ENCODE measurements at places on chromosomes 16 and 17.

GRCh38 chr16:72134507-72134906, 37.4 kb downstream of the PMFBP1 start:
- DNase-seq = no peak

- peak; percentile 80 for DNase-seq
These were observed 28.5 kb upstream of the TRAP1 start for GRCh38 chr16:3745751-3746355.

DNA sequence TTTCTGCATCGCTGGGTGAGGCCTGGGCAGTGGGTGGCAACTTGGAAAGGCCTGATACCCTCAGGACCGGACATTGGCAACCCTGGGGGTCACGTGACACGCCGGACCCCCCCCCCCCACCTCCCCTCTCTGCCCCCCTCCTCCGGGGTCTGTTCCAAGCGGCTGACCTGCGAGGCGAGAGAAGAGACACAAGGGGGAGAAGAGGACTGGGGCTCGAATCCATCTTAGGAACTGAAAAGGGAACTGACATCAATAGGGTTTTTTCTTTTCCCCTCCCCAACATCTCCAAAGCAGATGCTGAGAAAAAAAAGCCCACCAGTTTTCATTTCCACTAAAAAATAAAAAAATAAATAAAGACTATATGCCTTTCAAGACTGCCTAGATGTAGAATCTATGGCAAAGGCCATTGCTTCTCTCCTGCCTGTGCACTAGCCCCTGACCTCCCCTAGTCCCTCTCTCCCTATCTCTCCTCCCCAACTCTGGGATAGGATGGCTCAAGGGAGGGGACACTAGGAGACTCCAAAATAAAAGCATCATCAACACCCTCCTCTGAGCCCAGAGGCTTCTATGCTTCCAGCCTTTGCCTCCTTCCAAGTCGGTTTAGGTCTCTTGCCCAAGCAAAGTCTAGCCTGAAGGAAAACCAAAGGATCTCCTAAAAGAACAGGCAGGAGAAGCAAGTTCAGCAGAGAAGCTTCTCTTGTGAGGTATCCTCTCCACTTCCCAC, 7.7 kb upstream of the HOXB2 start:
- peak; percentile 96 for DNase-seq

GRCh38 chr17:5785867-5786509, 201.7 kb upstream of the NLRP1 start:
- peak; percentile 66 for DNase-seq

DNA sequence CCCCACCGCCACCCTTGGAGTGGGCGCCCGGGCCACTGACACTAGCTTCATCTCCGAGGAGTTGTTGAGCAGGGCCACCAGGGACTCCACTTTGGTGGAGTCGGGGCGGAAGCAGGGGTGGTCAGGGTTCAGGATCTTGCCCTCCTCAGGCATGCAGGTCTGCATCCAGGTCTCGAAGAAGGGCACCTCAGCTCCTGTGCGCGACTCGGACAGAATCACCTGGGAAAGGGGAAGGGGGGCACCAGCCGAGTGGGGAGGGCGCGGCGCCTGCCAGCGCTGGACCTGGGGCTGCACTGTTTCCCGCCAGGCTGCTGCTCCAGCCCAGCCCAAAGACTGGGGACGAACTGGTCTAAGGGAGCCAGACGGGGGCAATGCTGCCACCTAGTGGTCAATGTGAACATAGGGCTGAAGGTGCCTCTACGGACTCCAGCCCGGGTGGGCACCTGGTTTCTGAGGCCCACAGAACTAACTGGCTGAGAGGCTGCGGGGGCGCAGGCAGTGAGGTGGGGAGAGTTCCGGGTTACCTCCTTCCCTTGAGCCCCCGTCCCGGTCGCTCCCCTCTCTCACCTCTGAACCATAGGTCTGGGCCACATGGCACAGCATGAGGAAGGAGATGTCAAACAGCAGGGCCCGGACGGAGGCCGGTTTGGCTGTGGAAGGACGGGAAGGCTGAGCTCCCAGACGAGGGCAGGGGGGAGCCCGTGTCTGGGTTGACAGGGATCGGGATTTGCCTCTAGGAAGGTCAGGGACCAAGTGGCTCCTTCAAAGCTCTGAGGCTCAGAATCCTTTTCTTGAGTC, 11.8 kb downstream of the CSF3 start:
- peak; percentile 81 for DNase-seq

DNA sequence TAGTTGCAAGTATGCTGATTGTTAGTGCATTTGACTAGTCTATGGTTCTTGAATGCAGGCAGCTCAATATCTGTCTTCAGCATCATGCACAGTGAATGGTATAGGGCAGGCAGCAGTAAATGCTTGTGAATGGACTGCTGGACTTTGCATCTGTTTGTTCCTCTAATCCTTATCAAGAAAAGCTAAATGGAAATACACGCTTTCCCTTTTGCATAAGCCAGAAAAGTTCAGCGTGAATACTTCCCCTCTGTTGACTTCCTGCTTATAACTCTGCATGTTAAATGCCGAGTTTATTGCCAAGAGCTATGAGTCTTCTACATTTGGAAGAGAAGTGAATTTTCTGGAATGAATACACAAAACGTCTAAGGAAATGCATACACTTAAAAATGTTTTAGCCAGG, 127.9 kb upstream of the CPHXL start:
- DNase-seq = no peak

GRCh38 chr17:48641541-48642058, 15.4 kb upstream of the HOXB9 start:
- no peak for DNase-seq

DNA sequence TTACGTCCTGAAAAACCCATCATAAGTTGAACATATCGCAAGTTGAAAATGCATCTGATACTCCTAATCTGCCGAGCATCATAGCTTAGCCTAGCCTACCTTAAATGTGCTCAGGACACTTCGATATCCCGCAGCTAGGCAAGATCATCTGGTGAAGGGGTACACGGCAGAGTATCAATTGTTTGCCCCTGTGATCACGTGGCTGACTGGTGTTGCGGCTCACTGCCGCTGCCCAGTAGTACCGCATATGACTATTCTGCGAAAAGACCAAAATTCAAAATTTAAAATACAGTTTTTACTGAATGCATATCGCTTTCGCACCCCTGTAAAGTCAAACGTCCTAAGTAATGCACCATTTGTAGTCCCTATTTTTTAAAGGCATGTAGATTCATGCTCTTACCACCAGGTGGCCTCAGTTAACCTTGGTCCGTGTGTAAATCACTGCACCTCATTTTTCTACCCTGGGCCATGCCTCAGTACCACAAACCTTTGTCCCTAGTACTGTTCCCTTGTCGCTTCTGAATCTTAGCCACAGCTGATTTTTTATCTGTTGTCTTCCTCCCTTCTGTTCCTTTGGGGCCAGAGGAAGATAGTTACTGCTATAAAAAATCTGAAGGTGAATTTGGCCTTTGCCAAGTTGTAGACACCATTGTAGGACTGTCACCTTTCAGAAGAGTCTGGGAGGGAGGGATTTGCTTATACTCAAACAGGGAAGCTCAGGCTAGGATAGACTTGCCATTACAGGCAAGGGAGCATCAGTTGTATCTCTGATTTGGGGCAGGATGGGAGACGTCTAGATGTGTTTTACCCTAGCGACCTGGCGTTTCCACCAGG, 34.4 kb downstream of the WWP2 start:
- DNase-seq = peak; percentile 84

GRCh38 chr17:29084541-29085146, 41.7 kb downstream of the PIPOX start:
- peak; percentile 41 for DNase-seq

- DNase-seq = peak; percentile 1
These were observed 226.5 kb downstream of the PMP22 start for GRCh38 chr17:15038656-15039055.

DNA sequence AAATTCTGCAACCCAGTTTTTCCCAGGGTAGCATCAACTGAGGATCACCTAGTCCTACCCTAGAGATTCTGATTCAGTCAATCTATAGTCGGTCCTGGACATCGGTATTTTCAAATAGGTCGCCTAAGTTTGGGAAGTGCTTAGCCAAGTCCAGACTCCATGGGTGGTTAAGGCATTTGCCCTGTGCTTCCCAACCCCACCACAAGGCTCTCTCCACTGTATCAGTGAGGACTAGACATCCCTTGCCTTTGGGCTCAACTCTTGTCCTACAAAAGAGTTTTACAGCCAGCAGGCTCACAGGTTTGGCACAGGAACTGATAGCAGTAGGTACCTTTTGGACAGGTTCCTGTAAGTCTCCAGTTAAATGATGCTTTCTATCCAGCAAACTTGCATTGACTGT, 13.8 kb downstream of the HYDIN start:
- DNase-seq = no peak

- peak; percentile 82 for DNase-seq
These were observed 62.4 kb downstream of the BAIAP2 start for GRCh38 chr17:81097134-81097942.

- no peak for DNase-seq
These were observed 116.5 kb upstream of the ADAMTS18 start for GRCh38 chr16:77551357-77551756.

- DNase-seq = no peak
These were observed 26.5 kb downstream of the RPH3AL start for GRCh38 chr17:326010-326621.

DNA sequence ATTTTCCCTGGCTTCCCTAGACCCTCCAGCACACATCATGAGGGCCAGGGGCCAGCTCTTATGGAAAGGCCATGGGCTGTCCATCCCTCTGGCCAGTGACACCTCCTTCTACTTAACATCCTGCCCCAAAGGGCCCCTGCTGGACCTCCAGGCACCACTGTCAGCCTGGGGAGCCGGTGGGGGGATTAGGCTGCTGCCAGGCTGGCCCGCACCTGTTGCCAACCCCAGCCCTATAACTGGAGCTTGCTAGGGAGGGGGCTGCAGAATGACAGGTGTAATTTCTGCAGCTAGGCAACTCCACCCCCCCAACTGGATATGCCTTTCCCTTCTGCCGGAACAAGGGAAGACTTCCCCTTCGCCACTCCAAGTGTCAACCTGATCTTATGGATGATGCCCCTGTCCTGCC, 12.5 kb downstream of the RARA start:
- DNase-seq = no peak

DNA sequence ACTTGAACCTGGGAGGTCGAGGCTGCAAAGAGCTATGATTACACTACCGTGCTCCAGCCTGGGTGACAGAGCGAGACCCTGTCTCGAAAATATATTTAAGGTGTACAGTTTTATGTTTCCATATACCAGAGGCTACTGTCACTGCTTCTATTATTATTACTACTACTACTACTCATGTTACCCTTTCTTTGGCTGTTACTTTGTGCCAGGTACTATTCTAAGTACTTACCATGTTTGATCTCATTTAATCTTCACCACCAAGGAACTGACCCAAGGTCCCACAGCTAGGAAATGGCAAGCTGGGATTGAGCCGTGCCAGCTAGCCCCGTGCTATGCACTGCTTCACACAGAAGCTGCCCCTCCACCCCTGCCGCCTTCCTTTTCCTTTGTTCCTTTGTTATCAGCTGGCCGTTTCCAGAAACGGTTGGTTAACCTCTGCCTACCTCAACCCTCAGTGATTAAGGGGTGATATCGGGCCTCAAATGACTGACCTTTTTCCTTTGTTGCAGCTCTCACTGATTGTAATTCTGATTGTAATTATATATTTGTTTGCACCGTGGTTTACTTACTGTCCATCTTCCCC, 78.4 kb downstream of the ABCC1 start:
- no peak for DNase-seq

GRCh38 chr16:14658063-14658462, 25.3 kb downstream of the BFAR start:
- no peak for DNase-seq

DNA sequence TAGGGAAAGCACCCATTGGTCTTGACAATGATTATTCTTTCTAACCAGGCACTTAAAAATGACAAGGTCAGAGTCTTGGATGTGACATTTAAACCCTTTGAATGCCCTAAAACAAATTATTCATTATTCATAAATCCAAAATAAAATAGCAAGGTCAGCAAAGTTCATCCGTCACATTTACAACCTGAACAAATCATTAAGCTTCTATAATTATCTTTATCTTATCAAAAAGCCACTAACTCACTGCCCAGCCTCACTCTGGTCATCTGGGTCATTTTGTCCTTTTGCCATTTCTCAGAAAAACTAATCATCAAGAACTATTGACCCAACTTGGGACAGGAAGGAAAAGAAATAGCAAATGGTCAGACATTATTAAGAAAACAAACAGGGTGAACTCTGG, 507.3 kb upstream of the CDH8 start:
- no peak for DNase-seq

GRCh38 chr16:2205967-2206313, 686 bp downstream of the MLST8 start:
- DNase-seq = no peak

GRCh38 chr16:31177136-31177535, 2.8 kb upstream of the FUS start:
- peak; percentile 31 for DNase-seq

DNA sequence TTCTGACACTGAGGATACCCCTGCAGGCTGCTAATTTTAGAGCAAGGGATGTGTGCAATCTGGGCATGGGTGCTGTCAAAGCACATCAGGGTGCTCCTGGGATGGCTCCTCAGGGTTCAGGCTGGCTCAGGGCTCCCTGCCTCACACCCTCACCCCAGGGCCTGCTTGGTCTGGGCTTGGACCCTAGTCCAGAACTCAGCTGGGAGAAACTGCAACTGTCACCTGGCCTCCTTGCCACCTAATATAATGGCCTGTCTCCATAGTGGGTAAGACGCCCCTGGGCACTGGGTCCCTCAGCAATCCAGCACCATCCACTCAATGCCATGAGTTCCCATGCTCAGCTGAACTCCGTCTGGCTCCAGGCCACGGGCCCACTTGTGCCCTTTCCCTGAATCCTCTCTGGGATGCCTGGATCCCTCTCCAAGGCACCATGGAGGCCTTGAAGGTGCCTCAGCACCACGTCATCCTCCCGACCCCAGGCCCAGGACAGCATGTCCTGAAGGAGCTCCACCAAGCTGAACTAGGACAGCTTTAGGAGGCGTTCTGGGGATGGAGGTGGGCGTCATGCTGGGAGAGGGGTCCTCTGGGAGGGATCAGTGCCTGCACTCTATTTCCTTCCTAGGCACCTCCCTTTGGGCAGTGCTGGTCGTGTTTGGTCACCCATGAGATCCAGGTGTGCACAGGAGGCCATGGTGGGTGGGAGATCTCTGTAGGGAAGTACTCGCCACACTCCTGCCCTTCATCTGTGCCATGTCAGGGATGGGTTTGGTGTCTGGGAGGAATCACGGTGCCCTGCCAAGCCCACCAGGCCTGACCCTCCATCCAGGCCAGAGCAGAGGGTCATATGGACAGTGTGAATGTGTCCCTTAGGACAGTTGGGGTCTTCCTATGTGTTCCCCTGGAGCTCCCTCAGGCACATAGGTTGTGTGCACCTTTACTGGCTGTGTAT, 1688.4 kb downstream of the TP53TG3F start:
- DNase-seq = no peak

DNA sequence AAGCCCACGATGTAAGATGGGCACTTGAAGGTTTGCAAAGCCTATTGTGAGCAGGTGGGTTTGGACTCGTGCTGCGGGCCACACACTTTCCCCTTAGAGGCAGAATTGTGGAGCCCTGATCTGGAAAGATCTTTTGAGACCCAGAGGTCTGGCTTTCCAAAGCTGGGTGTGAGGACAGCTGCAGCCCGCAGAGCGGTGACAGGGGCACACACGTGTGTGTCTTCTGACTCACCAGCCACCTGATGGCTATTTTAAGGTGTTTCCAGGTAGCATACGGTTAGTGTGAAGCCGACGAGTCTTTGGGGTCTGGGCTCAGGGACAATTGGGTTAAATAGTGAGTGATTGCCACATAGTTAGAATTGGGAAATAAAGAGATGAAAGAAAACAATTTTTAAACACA, 108.9 kb upstream of the GSE1 start:
- DNase-seq = no peak

- peak; percentile 80 for DNase-seq
These were observed 18.8 kb downstream of the NCBP3 start for GRCh38 chr17:3827124-3827773.

GRCh38 chr17:71109697-71110096, 940.4 kb downstream of the KCNJ2 start:
- peak; percentile 20 for DNase-seq
